Left lobe of liver (tissue), 2 donors: ENCODE measurements at places on chromosomes 1 and 21.

DNA sequence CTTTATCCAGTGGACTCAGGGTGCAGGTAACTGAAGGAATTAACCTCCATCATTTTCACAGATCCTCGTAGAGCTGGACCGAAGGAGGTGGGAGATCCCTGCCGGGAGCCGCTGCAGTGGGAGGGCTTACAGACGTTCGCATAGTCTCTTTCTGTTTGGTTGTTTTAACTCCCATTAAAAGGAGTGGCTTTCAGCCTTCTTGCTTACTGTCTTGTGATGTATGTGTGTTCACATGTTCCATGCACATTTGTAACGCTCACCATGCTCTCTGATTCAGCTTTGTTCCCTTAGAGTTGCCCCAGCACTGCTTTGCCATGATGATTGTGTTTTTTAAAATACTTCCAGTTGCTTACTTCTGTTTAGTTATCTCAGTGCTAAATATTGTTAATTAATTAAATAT lies 85.8 kb downstream of the ADARB1 start:
- no peak for DNase-seq

DNA sequence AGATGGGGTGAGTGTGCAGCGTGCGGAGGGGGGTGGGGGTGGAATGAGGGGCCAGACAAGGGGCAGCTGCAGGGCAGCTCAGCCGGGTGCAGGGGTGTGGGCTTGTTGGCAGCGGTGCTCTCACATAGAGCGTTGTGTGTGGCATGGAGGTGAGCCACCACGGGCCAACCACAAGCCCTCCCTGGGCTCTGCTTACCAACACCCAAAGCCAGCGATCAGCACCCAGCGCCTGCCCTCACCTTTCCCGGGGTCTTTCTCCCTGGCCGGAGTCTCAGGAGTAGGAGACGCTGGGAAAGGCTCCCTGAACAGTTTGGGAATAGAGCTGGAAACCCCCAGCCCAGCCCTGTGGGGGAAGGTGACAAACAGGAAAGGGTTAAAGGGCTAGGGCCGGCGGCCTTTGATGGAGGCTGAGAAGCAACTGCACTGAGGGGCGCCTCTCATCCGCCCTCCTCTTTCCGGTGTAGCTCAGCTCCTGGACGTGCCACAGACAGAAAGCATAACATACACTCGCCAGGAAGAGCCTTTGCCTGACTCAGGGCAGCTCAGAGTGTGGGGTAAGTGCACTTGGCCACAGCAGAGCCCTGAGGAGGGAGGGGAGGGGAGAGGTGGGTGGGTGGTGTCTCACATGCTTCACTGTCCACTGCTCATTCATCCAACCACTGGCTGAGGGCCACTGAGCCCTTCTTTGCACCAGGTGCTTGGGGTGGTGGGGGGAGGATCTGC lies 577 bp downstream of the IKBKE start:
- no peak for DNase-seq

GRCh38 chr1:105485207-105485606 lies 1571.3 kb upstream of the PRMT6 start:
- DNase-seq: no peak

DNA sequence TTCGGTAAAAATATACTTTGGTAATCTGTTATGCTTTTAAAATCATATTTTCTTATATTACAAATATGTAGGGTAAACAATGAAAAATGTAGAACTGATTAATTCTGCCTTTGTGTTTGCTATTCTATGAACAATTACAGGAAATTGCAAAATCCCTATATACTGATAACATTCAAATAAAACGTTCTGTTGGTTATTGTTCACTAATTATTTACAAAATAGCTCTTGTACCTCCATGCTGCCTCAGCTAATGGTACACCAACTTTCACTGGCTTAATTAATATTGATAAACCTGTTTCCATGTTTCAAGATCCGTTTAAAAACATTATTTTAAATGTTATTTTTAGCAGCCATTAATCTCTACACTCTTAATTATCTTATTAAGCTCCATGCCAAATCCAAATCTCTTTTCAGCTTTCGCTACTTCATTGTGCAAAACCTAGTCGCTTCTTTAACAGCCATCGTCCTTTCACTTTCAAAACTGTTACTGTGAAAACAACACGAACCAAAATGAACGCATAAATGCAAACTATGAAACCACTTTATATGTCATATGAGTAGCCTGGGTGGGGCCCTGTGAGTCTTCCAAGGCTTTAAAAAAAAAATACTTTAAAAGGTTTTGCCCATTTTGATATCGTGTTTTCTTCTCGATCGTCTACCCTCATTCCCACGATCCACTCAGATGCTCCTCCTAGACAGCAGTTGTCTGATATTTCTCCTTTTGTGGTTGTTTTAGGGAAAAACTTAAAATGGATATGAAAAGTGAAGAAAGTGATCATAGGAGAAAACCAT lies 807.1 kb downstream of the USP25 start:
- DNase-seq: no peak
